Foreskin keratinocyte (primary cell): ENCODE measurements at places on chromosomes 4 and X.

DNA sequence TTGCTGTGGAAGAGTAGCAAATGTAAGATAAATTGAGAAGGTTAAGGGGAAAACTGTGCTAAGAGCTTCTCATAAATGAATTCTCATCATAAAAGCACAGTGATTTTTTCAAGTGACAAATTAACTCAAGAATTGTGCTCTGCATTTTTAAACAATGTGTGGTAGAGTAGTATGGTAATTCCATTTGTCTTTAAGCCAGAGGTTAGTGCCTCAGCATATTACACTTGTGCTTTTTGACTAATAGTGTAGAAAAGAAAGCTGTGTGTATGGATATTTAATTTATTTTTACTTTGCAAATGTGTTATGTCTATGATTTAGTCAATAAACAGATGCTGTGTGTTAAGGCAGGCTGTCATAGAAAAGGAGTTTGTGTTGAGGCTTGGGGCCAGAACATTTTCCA is 61.0 kb downstream of the FHIP1A start:
- no peak for DNase-seq

GRCh38 chr4:155811083-155811482 is 52.3 kb downstream of the GUCY1B1 start:
- DNase-seq, result no peak

- no peak for DNase-seq
Measured at GRCh38 chrX:66553973-66554372, 84.9 kb downstream of the EDA2R start.

DNA sequence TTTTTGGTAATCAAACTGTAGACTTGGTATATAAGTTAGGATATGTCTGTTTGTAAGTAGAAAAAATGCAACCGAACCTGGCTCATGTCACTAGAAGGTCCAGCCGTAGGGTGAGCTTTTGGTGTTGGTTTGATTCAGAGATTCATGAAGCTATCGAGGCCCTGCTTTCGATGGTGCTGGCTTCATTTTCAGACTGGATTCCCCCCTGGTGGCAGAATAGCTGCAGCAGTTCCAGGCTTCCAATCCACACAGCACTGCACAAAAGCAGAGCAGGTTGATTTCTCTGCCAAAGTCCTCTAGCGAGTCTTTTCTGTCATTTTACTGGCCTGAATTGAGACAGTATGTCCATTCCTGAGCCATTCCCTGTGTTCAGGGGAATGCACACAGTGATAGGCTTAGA is 33.1 kb downstream of the PDK3 start:
- DNase-seq, result no peak

- DNase-seq, result no peak
Measured at GRCh38 chr4:156515295-156515694, 456.3 kb downstream of the PDGFC start.
